ENCODE measurements at places on chromosomes 2 and 18.
A peak's percentile ranks its signal among the peaks of the same experiment; 100 is the strongest.

- no peak for DNase-seq
Observed at GRCh38 chr2:202870431-202871299, 901 bp downstream of the ICA1L start.

DNA sequence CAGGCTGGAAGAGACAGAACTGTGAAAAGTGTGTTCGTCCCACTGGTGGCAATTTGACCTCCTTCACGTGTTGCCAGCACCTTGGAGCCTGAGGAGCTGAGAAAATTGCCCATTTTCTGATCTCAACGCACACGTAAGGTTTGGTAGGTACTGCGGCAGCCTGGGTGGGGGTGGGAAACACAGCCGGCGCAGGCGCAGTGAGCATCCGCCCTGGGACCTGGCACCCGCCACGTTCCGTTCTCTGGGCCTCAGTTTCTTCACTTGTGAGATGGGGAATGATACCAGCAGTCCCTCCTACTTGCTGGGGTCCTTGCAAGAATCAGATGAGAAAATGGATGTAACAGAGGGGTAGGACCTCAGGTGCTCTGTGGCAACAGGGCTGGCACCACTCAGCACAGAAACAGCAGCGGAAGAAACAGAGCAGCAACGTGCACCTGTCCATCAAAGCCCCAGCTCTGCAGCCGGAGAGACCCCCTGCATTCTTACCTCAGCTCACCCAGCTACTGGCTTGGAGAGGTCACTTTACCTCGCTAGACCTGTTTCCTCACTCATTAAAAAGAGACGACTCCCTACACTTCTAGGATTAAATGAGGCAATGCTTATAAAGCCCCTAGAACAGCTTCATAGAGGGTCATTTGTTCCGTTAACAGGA, 458.0 kb upstream of the ID2 start:
- DNase-seq = no peak

DNA sequence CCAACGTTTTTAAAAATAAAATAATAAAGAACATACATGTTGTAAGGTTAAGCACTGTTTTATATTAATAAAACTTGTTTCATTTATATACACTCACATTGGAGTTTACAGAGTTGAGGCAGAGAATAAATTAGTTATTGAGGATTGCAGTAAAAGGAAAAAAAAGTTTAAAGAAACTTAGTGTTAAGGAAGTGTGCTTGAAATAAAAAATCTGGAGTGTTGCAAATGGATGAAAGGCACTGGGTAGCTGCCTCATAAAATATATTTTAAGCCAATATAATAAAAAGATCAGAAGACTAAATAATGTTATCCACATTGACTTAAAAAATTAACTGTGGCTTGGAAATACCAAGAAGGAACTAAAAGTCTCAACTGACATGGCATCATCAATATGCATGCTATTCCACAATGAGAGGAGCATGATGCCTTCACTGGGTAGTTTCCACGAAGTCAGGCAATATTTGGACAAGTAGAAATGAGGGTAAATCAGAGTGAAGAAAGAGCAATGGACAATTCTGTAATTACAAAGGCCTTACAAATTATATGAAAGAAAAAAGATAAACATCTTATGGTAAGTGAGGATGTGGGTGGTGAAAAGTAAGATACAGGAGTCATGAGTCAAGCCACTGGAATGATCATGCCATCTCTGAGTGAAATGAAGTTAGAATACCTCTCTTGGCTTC, 2.5 kb downstream of the GALNT3 start:
- no peak for DNase-seq

GRCh38 chr2:24285484-24286152, 74.7 kb downstream of the ITSN2 start:
- no peak for DNase-seq

DNA sequence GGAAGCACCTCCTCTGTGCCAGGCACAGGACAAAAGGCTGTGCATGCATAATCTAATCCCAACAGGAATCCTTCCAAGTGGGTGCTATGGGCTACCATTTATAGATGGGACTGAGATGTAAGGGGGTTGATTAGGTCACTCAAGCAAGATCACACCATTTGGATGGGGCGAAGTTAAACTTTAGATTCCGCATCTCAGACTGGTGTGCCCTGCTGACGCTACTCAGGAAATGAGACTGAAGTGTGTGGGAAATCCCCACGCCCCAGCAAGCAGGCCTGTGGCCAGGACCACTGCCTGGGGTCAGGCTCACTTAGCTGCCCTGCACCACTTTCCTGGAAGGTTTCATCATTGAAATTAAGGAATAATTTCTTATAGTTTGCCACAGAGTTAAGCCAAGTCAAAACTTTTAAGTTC, 70.5 kb upstream of the PPP1CB start:
- DNase-seq = no peak

DNA sequence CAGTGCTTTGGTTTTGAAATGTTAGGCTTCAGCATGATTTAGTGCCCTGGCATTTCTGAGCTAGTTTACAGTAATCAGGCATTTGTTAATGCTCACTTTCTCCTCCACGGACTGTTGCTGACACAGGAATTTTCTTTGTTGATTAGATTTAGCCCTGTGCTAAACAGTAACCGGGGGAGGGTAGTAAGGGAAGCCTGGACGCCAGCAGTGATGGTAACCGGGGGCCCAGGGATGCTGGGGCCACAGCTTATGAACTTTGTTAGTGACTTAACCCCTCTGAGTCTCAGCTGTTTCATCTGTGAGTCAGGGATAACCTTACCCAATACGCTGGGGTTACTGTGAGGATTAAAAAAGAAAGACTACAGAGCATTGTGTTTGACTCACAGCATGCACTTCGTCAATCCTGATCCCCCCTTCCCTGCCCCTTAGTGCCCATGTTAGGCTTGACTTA, 33.5 kb downstream of the KLHL29 start:
- DNase-seq = peak; percentile 79

GRCh38 chr18:4807604-4808293, 352.6 kb upstream of the DLGAP1 start:
- DNase-seq = no peak

DNA sequence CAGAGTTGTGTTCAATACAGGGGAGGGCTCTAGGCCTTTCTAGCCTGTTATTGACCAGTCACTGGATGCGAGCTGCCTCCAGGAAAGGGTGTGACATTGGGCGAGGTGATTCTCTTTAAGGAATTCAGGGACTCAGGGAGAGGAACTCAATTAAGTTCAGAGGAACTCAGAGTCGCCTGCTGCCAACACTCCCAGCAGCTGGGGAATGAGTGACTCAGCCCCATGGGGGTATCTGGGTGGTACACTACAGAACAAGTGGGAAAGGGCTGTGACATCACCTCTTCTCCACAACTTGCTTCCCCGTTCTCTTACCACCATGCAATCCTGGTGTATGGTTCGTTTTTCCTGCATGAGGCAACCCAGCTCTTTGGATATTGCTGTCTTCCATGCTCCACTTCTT, 50.4 kb upstream of the CYRIA start:
- no peak for DNase-seq

GRCh38 chr2:29012211-29012681, 31.1 kb downstream of the TOGARAM2 start:
- DNase-seq = peak; percentile 38

- no peak for DNase-seq
Observed at GRCh38 chr2:187118331-187119099, 269.5 kb upstream of the ZSWIM2 start.

GRCh38 chr2:204329016-204329415, 216.3 kb upstream of the PARD3B start:
- DNase-seq = no peak

GRCh38 chr2:72010647-72011369, 136.9 kb downstream of the CYP26B1 start:
- DNase-seq = no peak

- no peak for DNase-seq
Observed at GRCh38 chr2:159817283-159817682, 19.3 kb upstream of the CD302 start.

Measured in skeletal muscle cell (primary cell).